ENCODE measurements at places on chromosomes 1 and 21.

DNA sequence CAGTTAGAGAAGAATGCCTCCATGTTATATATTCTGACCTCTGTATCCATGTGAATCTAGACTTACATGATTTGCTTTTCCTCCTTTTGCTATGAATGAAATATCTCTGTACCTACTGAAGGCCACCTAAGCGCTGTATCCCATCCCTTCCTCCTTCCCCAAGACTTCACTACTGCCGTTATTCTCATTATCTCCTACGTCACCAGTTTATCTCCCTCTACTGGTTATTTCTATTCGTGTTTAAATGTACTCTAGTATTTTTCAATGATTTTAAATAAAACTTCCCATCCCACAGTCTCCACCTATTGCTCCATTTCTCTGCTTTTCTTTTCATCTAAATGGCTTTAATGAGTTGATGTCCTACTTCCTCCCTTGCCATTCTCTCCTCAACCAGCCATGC, 110.0 kb downstream of the KCTD3 start:
- no peak for DNase-seq

- no peak for DNase-seq
Measured at GRCh38 chr1:230326971-230327891, 98.9 kb downstream of the PGBD5 start.

DNA sequence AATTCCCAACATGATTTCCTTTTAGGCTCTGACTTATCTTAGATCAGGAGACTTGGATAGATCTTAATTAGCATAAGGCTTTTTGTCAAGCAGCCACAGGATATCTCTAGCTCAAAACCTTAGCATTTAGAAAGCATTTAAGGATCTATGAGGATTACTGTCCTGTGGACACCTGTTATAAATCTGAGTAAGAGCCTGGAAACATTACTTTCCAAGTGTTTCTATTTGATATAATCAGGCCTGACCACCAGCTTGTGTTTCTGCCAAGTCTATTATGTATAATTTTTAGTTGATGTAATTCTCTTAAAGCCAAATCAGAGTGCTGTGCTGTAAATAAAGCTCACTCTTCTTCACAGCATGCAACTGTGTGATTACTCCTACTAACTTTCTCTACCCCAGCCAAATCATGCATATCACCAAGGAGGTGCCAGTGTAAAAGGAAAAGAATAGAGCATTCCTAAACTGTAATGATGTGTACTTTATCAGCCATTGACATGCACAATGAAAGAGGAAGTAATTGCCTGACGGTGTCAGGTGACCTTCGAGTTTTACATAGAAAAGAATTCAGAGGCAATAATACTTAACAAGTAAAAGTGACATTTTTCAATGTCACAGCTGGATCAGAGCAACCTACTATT, 309.9 kb upstream of the PRMT6 start:
- DNase-seq: peak; percentile 81

DNA sequence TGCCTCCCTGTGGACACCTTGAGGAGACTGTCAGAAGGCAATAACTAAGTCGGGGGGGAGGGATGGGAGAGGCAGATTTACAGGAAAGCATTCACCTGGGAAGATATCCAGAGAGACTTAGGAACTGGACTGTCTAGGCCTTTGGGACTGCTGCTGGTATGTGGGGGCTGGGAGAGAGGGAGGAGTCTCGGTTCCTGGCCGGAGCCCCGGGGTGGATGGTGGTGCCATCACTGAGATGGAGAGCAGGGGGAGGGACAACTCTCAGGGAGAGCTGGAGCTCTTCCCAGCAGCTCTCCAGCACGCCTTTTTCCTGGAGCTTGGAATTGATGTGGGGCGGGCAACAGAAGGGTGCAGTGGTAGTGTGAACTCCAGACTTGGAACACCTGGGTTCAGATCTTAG, 22.1 kb downstream of the PTPRF start:
- DNase-seq: peak; percentile 31

DNA sequence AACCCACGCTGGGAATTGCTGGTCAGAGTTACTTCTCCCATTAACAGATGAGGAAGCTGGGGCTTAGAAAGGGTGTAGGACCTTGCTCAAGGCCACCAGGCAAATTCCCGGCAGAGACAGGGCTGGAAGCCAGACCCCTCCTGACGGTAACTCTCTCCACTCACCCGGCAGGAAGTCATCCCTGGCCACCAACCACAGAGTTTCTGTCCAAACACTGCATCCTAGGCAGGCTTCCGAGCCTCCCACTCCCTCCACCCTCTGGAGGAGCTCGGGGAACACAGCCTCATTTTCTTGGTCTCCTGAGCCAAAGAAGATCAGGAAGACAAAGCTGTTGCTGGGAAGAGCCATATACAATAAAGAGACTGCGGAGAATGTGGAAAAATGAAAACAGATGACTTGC, 25.0 kb upstream of the ZNF436 start:
- DNase-seq: no peak

Measured in COR-L47 (cell line).